Activated CD4-positive, alpha-beta T cell treated with anti-CD3 and anti-CD28 coated beads, Interleukin-2, amount 50 U/mL, for 24 hours (primary cell): ENCODE measurements at places on chromosomes 16 and 17.

DNA sequence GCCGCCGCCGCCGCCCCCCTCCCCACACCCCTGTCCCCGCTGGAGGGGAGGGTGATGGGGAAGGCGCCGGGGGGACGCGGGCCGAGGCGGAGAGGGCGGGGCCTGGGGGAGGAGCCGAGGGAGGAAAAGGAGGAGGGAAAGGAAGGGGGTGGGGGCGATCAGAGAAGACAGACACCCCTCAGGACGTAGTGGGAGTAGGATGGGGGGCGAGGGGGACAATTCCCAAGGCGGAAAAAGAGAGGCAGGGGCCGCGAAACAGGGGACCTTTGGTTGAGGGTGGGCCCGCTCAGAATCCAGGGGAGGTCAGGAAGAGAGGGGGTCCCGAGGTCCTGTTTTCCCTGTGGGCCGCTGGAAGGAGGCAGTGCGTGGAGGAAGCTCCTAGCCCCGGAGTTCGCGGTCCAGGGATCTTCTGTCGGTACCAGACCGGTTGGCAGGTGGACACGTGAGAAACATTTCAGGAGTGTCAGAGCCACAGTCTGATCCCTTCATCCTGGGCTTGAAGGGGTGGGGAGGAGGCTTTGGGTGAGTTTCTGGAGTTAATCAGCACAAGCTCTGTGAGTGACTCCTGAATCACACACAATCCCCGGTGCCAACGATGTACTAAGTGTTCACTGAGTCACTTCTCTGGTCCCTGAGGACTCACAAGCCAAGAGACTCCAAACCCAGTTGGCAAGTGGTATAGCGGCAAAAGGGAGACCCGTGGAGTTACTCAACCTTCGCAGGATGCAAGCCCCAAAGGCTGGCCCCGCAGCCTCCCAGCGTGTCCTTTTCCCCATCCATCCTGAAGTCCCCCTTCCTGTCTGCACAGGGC lies at the start of gene XYLT1:
XYLT1 (minus strand) TSS at position 53 of the 811 bp plus-strand sequence. CDS start 164 bp downstream, outside the sequence.
- no peak for DNase-seq

GRCh38 chr17:10019941-10020451 lies 114.9 kb upstream of the RCVRN start:
- no peak for DNase-seq

GRCh38 chr17:77893144-77894044 lies 65.1 kb upstream of the TNRC6C start:
- no peak for DNase-seq

DNA sequence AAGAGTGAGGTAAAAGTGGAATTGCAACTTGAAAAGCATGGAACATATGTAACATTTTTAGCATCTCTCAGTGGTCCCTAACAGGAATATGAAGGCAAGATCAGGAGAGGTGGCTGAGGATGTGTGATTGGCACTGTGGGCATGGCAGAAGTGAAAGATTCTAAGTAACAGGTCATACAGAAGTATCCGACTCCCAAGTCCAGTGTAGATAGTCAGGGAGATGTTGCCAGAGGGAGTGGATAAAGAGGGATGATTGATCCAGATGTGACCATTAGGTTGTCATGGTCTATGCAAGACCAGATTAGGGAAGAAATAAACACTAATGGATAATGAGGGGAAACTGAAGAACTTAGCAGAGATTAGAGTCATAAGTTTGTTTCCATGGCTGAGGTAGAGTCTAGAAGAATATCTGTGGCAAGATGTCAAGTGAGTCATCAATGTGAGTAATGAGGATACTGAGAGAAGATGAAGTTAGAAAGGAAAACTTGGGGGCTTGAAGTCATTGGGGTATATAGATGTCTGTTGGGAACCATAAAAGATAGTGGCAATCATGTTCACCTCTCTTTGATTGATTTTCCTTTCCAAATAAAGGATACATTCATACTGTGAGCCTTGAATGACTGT lies 23.9 kb upstream of the CAPNS2 start:
- DNase-seq, result no peak

- DNase-seq, result no peak
Observed at GRCh38 chr17:18191236-18191667, 7.6 kb downstream of the ALKBH5 start.

GRCh38 chr16:85144026-85144915 lies 32.0 kb upstream of the CIBAR2 start:
- DNase-seq, result no peak

GRCh38 chr17:49106321-49107210 lies 26.0 kb upstream of the B4GALNT2 start:
- DNase-seq, result no peak
